Foreskin melanocyte (primary cell): ENCODE measurements at places on chromosomes 5 and 9.
A peak's percentile ranks its signal among the peaks of the same experiment; 100 is the strongest.

- DNase-seq, result no peak
Observed at GRCh38 chr9:84822589-84823233, 153.2 kb downstream of the NTRK2 start.

DNA sequence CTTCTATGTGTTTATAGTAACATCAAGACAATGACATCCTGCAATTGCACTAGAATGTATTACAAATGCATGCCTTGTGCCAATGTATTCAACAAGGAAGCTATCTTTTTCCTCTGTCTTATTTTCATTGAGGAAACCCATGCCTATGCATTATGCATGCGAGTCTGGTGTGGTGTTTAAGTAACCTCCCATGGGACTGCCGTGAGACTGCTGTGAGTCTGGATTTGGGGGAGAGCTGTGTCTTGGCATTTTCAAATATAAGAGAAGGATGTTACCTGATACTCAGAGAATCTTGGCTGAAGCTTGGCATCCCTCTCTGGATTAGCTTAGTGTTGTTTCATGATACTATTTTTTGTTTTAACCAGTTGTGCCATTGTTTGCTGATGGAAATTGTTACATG, 98.3 kb downstream of the F2RL2 start:
- no peak for DNase-seq

DNA sequence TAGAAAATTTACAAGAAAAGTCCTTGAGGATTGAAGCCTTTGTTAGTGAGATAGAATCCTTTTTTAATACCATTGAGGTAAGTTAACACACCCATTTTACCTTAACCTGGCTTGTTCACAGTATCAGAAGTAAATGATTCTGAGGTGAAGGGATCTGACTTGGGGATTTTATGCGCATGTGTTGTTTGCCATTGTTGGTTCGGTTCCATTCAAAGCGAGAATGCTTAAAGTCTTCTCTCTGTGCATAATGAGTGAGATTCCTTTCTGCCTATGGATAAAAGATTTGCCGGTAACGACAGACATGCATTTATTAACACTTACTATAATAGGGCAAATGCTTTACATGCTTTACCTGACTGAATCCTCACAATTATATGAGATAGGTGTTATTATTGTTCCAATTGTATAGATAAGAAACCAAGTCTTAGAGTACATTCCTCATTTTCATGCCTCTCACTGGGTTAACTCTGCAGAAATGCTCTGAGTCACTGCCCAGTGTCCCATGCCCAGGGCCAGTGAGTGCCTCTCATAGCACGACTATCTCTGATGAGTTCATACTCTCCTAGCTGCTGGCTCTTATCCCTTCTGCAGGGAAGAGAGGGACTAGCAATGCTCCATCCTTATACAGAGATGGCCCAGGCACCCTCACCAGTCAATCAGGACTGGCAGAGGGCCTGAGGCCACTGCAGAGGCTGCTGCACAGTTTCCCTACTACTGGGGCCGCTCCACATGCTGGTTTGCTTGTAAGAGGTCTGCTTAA, 54.4 kb downstream of the CMYA5 start:
- no peak for DNase-seq

DNA sequence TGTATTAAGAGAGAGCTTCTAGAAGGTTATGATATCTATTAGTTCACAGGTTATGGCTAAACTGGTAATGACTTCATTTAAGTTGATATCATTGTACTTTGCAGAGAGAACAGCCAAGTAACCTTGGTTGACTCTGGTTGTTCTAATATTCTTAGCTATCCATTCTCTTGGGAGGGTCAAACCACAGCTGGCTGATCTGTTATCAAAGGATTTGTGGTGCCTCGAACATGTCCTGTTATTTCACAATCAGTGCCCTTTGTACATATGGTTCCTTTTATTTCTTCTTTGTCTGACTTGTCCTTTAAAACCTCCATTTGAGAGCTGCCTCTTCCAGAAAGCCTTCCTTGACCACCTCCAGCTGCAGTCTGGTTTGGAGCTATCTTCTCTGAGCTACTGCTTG, 61.7 kb downstream of the PDE8B start:
- DNase-seq, result no peak

DNA sequence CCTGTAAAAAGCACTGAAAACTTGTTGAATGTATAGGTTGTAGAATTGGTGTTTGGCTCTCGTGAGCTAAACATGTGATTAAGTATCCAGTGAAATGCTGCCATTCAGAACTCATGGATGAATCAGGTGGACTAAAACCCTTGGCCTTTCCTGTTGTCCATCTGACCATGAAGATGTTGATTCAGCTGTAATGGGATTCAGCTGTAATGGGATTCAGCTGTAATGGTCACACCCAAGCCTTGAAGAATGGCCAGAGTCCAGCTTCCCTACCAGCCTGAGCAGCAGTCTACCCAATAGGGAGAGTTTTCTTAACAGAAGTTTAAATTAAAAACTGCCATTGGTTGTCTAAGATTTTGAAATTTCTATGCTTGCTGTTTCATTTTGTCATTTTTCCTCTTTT, 18.1 kb downstream of the MAMDC2 start:
- no peak for DNase-seq

DNA sequence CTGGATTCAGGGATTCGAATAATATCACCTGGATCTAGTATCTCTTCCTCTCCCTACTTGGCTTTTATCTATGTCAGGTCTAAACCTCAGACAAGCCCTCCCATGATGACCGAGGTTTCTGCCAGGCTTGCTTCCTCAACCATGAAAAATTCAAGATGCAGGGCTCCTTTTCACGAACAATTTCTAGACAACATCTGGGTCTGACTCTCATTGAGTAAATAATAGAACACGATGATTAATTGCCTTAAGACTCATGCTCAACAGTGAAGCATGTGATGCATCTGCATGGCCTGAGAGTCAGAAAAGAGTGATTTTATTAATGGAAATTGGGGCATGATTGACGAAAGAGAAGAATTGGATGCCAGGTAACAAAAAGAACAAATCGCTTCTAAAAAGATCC, 277.2 kb upstream of the ZNF608 start:
- DNase-seq, result peak; percentile 45

- no peak for DNase-seq
Observed at GRCh38 chr9:107049046-107049802, 186.3 kb downstream of the ZNF462 start.

- no peak for DNase-seq
Observed at GRCh38 chr5:133117166-133117911, 65.5 kb downstream of the HSPA4 start.

GRCh38 chr5:64210866-64211265, 45.2 kb downstream of the RNF180 start:
- DNase-seq, result peak; percentile 84

DNA sequence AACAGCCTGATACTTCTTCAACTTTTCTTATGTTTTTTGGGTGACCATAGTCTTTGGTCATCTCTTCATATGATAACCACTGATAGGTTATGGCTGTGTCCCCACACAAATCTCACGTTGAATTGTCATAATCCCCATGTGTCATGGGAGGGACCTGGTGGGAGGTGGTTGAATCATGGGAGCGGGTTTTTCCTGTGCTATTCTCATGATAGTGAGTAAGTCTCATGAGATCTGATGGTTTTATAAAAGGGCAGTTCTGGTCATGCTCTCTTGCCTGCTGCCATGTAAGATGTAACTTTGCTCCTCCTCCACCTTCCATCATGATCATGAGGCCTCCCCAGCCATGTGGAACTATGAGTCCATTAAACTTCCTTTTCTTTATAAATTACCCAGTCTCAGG, 8.7 kb downstream of the RHOBTB3 start:
- DNase-seq, result no peak

- no peak for DNase-seq
Observed at GRCh38 chr9:137277329-137278041, at the start of gene TOR4A. TOR4A (plus strand) TSS chr9:137277726; CDS start chr9:137278690, 964 bp downstream.

DNA sequence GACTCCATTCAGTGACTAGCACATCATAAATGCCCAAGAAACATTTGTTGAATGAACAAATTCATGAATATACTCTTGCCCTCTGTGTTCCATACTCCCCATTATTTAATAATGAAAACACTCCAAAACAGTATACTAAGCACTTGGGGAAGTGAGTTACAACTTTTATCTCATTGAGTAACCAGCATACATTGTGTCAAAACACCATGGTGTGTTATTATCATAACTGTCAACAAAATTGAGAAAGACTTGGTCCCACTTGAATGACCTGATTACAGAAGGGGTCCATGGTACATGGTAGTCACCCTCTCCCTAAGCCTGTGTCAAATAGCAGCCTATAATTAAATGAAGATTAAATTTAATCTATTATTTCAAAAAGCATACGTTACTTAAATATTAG, 16.2 kb downstream of the ANKH start:
- DNase-seq, result no peak

GRCh38 chr9:14447103-14447502, 133.2 kb upstream of the NFIB start:
- no peak for DNase-seq

GRCh38 chr5:160419458-160420330, 813 bp upstream of the SLU7 start:
- DNase-seq, result no peak

- peak; percentile 48 for DNase-seq
Observed at GRCh38 chr9:125484350-125485282, 222.4 kb downstream of the MAPKAP1 start.

DNA sequence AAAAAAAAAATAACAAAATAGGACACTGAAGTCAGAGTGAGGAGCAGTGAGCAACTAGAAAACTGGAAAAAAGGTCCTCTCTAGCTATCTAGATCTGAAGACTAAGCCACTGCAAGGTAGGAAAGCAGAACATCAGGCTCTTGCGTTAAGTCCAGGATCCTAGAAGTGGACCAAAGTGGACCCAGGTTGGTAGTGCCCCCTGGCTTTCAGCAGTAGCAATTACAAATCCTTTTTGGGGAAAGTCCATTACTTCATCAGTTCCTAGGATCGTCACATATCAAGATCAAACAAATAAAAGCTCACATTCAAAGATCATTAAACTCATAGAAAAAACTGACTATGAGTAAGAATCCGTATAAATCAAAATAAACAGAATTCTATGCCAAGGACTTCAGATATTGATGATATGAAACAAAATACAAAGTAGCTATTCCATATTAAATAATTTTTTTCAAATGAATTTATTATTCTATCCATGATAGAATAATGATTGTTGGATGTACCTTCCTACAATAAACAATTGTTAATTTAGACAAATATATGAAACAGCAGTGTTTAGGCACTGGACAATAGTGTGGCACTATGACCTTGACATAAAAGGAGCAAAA, 6.5 kb upstream of the RICTOR start:
- DNase-seq, result peak; percentile 27

- no peak for DNase-seq
Observed at GRCh38 chr5:110339399-110339798, 387.1 kb downstream of the TMEM232 start.

- DNase-seq, result no peak
Observed at GRCh38 chr9:123662057-123662776, 267.7 kb downstream of the DENND1A start.

- DNase-seq, result no peak
Observed at GRCh38 chr9:88916894-88917293, 74.4 kb upstream of the S1PR3 start.

- DNase-seq, result no peak
Observed at GRCh38 chr5:95825495-95825894, 3.0 kb upstream of the GLRX start.

GRCh38 chr9:73810585-73811215, 659.0 kb downstream of the ANXA1 start:
- DNase-seq, result peak; percentile 22

- DNase-seq, result no peak
Observed at GRCh38 chr5:93665648-93666047, 75.8 kb downstream of the POU5F2 start.

- DNase-seq, result no peak
Observed at GRCh38 chr5:1055896-1056610, 47.5 kb downstream of the NKD2 start.

- no peak for DNase-seq
Observed at GRCh38 chr9:125238915-125239446, 2.2 kb downstream of the HSPA5 start.

GRCh38 chr5:151721087-151721646, 34.5 kb upstream of the SPARC start:
- no peak for DNase-seq

DNA sequence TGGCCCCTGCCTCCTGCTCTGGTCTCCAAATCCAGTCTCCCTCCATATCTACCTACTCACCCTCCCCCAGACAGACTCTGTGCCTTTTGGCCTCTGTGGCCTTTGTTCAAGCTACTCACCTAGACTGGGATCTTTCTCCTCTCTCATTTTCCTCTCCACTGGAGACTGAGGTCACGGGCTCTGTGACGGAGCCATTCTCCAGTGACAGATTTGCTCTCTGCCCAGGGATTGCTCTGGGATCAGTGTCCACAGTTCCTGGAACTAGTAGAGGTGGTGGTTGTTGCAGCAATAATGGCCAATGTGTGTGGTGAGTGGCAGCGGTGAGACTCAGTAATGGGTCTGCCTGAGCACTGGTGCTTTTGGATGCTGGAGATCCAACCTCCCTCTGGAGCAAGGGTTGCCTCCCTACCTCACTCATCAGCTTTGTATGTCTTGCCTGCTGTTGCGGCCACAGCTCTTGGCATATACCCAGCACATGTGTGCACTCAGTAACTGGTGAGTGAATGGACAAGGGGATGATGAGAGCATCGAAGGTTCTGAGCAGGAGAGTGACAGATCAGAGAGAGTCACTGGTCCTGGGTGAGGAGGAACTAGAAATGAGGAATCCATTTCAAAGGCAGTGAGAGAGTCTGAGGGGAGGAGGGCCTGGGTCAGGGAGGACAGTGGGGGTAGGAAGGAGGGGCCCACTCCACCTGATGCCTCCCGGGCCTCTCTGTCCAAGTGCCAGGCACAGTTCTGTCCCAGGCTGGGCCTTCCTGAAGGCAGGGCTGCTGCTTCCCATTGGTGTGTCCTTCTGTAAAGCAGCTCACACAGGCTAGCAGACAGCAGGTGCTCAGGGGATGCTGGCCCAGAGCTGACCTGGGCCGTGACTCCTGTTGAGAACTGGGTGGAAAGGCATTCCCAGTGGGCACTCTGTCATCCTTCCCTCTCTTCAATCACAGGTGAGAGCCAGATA, 96.5 kb upstream of the PITX1 start:
- DNase-seq, result no peak

- no peak for DNase-seq
Observed at GRCh38 chr5:160237571-160238093, 8.3 kb downstream of the FABP6 start.

DNA sequence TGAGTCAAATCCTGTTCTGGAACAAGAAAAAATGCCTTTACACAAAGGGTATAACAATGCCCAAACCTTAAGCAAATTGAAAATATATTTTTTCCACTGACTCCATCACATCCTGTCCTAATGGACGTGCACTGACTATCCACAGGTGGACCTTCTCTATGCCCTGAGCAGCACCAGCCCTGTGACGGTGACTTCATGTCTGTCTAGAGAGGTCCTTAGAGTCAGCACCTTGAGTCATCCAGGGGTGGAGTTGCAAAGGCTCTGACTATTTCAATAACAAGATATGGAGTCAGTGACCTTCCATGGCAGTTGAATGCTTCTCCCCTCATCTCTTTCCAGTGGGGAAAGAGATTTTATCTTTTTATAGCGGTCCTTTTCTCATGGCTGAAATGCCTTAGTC, 78.0 kb downstream of the YIPF5 start:
- no peak for DNase-seq

- DNase-seq, result no peak
Observed at GRCh38 chr9:132578367-132578932, 4.0 kb upstream of the BARHL1 start.
